LHCN-M2 (cell line): ENCODE measurements at places on chromosomes 4 and X. TPM values are rescaled to one million over a fixed set of nuclear protein-coding genes. Genes with fewer than 3 reads are reported as not detected.

DNA sequence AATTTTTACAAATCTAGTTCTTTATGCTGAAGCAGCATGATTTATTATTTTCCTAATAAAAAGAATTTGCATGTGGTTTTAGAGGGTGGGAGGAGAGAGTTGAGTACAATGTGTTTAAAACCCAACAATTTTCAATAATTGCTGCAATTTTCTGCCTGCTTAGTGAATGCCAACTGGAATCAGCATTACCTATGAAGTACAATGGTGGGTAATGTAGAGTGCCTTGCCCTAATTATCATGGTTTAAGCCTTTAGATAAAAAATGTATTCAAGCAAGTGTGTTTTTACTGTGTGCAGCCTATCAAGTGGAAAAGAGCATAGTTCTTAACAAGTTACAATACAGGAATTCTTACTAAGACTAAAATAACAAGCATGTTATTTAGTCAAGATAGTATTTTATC, 77.9 kb upstream of the ANKRD50 start:
- DNase-seq: no peak

- DNase-seq: peak; percentile 28
Measured at GRCh38 chr4:94036964-94037363, 170.7 kb upstream of the SMARCAD1 start.

GRCh38 chr4:145098675-145099037, 545 bp downstream of the ABCE1 start:
- peak; percentile 72 for DNase-seq

DNA sequence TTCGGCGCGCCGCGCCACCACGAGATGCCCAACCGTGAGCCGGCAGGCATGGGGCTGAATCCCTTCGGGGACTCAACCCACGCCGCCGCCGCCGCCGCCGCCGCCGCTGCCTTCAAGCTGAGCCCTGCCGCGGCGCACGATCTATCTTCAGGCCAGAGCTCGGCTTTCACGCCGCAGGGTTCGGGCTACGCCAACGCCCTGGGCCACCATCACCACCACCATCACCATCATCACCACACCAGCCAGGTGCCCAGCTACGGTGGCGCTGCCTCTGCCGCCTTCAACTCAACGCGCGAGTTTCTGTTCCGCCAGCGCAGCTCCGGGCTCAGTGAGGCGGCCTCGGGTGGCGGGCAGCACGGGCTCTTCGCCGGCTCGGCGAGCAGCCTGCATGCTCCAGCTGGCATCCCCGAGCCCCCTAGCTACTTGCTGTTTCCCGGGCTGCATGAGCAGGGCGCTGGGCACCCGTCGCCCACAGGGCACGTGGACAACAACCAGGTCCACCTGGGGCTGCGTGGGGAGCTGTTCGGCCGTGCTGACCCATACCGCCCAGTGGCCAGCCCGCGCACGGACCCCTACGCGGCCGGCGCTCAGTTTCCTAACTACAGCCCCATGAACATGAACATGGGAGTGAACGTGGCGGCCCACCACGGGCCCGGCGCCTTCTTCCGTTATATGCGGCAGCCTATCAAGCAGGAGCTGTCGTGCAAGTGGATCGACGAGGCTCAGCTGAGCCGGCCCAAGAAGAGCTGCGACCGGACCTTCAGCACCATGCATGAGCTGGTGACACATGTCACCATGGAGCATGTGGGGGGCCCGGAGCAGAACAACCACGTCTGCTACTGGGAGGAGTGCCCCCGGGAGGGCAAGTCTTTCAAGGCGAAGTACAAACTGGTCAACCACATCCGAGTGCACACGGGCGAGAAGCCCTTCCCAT, 1.1 kb downstream of the ZIC3 start:
- no peak for DNase-seq

DNA sequence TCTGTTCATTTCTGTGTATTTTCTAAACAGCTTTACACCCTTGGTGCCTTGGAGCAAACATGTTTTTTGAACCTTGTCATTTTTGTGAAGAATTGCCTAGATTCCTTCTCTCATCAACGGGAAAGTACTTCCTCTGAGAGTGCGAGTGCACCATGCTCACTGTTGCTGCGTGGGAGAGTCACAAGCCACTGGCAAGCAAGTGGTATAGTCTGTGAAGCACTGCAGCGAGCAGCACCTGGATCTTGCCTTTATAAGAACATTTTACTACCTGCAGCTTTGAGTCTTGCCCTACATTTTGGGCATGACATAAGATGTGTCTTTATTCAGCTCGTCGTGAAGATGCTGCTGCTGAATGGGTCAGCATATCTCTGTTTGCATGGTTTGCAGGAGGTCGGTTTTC, 44.9 kb downstream of the HADH start:
- DNase-seq: no peak

DNA sequence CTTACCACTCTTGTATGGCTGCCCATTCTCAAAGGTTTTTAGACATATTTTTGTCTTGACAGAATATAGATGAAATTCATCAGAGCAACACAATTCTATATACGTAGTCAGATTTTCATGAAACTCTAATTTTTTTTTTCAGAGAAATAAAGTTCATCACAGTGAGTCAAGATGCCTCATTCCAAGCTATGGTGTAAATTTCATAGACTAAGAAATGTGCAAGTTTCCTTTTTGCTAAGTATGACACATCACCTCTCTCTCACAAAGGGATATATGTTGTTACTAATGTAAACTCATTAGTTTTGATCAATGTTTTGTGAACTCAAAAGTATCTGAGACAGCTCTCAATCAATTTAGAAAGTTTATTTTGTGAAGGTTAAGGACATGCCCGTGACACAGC, 60.4 kb upstream of the ATXN3L start:
- DNase-seq: peak; percentile 58

GRCh38 chrX:135498236-135498635, 22.2 kb upstream of the INTS6L start:
- no peak for DNase-seq

- DNase-seq: no peak
Measured at GRCh38 chr4:172129593-172129992, 316.4 kb downstream of the GALNTL6 start.

DNA sequence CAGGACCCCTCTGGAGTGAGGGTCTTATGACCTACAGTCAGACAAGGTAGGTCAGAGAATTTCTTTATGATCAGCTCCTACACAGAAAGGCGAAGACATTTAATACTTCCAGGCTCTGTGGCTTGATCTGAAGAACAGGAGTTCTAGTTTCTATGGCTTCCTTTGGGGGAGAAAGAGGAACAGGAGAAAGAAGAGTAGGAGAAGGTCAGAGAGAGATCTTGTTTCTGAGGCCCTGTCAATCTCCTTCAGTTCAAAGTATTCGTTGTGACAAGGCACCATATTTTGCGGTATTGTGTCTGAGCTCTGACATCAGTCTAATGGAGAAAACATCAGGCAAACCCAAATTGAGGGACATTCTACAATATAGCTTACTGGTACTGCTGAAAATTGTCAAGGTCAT, 16.7 kb downstream of the TMSB4X start:
- DNase-seq: no peak

DNA sequence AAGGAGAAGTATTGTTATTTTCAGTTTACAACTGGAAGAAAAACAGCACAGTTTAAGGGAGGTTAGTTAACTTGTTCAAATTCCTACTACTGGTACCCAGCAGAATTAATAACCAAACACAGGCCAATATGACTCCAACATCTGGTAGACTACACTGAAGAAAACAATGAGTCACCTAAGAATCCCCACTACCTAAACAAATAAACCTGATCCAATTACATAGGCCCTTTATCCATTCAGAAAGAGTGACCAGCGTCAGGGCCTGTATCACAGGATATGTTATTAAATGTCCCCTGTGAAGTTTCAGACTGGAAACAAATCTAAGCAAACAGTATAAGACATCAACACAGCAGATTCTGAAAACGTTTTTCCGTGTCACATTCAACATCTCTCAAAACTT, 492.5 kb upstream of the INTU start:
- DNase-seq: peak; percentile 75

- no peak for DNase-seq
Measured at GRCh38 chr4:31005037-31005436, 284.9 kb downstream of the PCDH7 start.

- no peak for DNase-seq
Measured at GRCh38 chr4:38514465-38515146, 149.4 kb upstream of the KLF3 start.

GRCh38 chr4:81471298-81471587, 464 bp downstream of the RASGEF1B start:
- DNase-seq: no peak

DNA sequence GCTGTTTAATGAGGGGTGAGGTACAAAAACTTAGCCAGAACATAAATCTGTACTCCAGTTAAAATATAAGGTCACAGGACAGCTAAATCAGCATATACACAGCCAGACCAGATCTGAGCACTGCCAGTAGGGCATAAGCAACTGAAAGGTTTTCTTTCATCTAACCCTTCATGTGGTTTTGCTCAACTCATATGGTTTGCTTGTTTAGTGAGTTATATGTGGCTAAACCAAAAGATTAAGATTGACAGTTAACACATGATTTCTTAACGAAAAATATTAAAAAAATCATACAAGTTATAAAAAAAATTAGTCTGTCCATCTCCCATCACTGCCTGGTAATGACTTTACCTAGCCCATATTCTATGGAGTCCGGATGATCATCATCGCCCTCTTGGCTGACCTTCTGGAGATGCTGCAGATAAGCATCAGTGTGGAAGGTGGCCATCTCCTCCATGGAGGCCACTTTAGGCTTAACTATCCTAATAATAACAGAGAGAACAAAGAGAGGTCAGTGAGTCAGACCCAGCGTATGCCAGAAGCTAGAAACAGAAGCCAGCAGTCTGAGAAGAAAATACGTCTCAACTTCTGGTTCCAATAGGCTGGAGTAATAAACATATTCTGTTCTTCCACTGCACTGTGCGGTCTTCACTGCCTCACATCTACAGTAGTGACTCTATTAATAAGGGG, 4.1 kb downstream of the HDAC8 start:
- peak; percentile 41 for DNase-seq

GRCh38 chr4:109441862-109442458, 8.3 kb downstream of the SEC24B start:
- peak; percentile 28 for DNase-seq

GRCh38 chr4:47374477-47374876, 89.0 kb downstream of the COMMD8 start:
- DNase-seq: peak; percentile 74

- DNase-seq: peak; percentile 29
Measured at GRCh38 chrX:150569155-150569477, 695 bp downstream of the MTM1 start.

DNA sequence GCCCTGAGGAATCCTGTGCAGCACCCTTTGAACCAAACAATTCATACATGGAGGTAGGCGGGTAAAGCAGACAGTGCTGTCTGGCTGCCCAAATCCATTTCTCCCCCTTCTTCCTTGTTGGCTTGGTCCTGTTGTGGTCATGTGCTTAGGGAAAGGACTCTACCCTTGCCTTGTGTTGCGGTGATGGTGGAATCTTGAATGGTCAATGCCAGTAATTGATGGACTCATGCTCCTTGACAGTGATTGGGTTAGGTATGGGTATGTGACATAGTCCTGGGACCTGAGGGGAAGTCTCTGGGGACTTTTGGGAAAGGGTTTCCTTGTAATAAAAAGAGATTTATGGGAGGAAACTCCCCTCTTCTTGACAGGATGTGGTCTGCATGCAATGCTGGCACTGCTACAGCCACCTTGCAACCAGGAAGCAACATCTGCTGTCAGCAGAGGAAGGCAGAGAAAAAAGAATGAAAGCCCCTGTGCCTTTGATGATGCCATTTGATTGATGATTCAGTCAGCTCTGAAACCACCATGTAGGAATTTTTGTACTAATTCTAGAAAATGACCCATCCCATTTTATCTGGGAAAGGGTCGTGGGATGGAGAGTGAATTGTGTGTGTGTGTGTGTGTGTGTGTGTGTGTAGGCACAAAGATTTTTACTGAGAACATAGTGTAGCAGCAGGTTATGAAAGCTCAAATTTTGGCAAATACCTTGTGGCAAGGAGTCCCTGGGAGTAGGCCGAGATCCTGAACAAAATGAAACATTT, 30.0 kb upstream of the HUWE1 start:
- no peak for DNase-seq

GRCh38 chr4:31237233-31237632, 517.1 kb downstream of the PCDH7 start:
- DNase-seq: no peak

- no peak for DNase-seq
Measured at GRCh38 chr4:123034023-123034422, 111.6 kb upstream of the NUDT6 start.

DNA sequence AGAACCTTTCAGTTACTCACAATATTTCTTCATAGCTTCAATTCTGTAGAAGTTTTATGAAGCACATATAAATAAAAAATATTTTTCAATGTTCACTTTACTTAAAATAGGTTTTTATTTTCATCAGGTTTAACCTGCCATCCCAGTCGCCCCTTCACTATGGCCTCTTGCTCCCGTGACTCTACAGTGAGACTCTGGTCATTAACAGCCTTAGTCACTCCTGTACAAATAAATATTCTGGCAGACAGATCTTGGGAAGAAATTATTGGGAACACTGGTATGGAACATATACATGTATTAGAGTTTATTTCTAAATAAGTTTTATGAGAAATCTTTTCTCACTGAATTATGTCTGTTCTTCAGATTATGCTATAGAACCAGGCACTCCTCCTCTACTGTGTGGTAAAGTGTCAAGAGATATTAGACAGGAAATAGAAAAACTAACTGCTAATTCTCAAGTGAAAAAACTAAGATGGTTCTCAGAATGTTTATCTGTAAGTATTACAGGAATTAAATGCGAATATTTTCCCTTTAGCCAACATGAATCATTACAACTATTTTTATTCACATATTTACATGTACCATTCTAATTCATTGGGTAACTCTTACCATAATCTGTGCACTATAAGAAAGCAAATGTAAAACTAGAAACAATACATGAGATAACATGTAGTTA, 45.6 kb downstream of the SPATA4 start:
- DNase-seq: no peak

GRCh38 chr4:115332078-115332477, 218.7 kb upstream of the NDST4 start:
- no peak for DNase-seq

GRCh38 chr4:38683276-38683675, 19.3 kb downstream of the KLF3 start:
- DNase-seq: no peak

The ODAM gene
- not detected in 2 replicates for total RNA-seq

The FAM120C gene
- total RNA-seq: 7.6 and 12.5 TPM in 2 replicates

The FHIP1A gene
- 0.90 and 1.3 TPM in 2 replicates for total RNA-seq

The GLRB gene
- 9.5 and 13.3 TPM in 2 replicates for total RNA-seq

The LINC00632 gene
- 5.8 and 6.3 TPM in 2 replicates for total RNA-seq

The NIPAL1 gene
- 0.71 and 1.7 TPM in 2 replicates for total RNA-seq

The SLC4A4 gene
- 1.5 and 1.8 TPM in 2 replicates for total RNA-seq

The SPANXN3 gene
- not detected in 2 replicates for total RNA-seq

The CTAG1B gene
- not detected in 2 replicates for total RNA-seq

The FRAS1 gene
- 1.9 and 3.0 TPM in 2 replicates for total RNA-seq
